ENCODE measurements at places on chromosomes 2 and 18. TPM values are rescaled to one million over a fixed set of nuclear protein-coding genes. Genes with fewer than 3 reads are reported as not detected.

The TSN gene
- total RNA-seq, result 35.1 TPM

GRCh38 chr18:13159579-13159978 is 59.0 kb upstream of the LDLRAD4 start:
- DNase-seq, result no peak

DNA sequence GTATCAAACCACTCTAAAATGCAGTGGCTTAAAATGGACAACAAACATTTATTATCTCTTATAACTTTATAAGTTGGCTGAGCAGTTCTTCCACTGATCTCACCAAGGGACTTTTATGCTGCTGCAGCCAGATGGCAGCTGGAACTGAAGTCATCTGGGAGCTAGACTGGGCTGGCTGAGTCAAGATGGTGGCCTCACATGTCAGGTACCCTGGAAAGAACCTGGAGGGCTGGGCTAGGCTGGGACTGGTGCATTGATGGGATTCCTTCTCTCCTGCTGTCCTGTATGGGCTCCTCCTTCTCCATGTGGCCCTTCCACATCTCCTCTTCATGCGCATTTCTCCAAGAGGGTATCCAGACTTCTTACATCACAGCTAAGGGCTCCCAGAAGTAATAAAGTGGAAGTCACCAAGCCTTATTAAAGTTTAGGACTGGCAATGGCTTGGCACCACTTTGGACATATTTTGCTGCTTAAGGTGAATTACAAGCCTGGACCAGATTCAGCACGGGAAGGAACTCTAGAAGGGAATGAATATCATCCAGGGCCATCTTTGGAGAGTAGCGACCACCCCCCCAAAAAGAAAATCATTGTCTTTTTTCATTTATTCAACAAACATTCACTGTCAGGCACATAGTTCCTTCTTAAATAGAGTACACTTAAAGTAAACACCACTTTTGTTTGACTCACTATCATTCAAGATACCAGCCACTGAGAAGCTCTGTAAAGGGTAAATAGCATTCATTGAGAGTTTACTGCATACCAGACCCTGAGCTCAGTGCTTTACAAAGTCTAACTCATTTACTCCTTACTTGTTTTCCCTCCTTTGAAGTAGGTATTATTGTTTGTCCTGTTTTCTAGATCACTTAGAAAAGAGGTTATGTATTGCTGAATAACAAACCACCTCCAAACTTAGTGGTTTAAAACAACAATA is 138.0 kb downstream of the ZFP36L2 start:
- no peak for DNase-seq

- peak; percentile 51 for DNase-seq
Measured at GRCh38 chr2:27765621-27766286, 5.8 kb upstream of the MRPL33 start.

The RNASEH1 gene
- 21.0 TPM for total RNA-seq

GRCh38 chr18:23155537-23155936 is 20.3 kb downstream of the CABLES1 start:
- DNase-seq, result no peak

GRCh38 chr2:6384341-6384740 is 481.4 kb downstream of the CMPK2 start:
- no peak for DNase-seq

The NCKAP5 gene
- total RNA-seq, result 1.1 TPM

All from breast epithelium (tissue), 4 donors.